Stimulated activated CD4-positive, alpha-beta T cell treated with anti-CD3 and anti-CD28 coated beads, Interleukin-2, amount 100 ng/mL, for 4 hours (primary cell): ENCODE measurements at places on chromosomes 12 and 14.

GRCh38 chr12:58503731-58504130 is 416.6 kb downstream of the LRIG3 start:
- no peak for DNase-seq

GRCh38 chr12:6161124-6161882 is 36.8 kb upstream of the VWF start:
- no peak for DNase-seq

GRCh38 chr12:21296348-21296747 is 38.4 kb downstream of the SLCO1A2 start:
- no peak for DNase-seq

GRCh38 chr12:11655842-11656241 is 6.4 kb downstream of the ETV6 start:
- no peak for DNase-seq

DNA sequence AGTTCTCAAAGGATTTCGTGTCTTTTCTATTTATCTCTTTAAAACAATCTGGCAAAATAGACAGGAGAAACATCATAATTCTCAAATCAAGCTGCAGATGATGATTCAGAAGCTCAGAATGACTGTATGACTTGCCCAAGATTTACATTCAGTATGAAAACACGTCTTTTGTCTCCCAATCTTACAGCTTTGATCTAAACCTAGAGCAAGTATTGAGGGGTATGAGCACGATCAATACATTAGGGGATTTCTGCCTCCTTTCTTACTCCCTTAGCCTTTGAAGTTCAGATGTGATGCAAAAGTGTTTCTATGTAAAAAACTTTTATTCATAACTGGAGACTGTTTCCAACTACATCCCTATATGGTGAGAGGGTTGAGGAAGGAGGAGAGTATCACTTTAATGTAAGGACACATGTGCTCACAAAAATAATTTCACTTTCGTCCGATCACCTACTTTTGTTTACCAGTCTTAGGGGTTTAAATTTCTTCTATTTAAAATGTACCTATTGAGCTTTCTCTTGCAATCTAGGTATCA is 454.8 kb downstream of the TMTC2 start:
- DNase-seq = no peak

GRCh38 chr12:123233505-123234308 is 471 bp downstream of the MTRFR start:
- DNase-seq = no peak

DNA sequence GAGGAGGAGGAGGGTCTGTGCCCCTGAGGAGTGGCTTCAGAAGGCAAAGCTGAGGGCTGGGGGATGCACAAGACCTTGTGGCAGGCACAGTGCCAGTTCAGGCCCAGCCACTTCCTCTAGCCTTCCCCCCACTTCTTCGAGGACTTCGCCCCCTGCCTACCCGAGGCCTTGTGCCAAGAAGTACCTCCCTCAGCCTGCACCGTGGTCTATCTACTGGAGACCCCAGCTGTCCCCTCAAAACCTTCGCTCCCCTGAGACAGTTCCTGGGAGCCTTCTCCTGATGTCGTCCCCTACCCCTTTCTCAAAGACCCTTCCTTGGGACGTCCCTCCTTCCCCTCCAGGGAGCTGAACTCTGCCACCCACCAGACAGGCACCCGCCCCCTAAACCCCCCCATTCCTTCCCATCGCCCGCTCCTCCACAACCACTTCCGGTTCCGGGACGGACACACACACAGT is 604 bp downstream of the ZNF384 start:
- peak; percentile 10 for DNase-seq

GRCh38 chr12:30422844-30423243 is 272.8 kb downstream of the IPO8 start:
- DNase-seq = no peak

GRCh38 chr14:59344016-59344415 is 121.2 kb downstream of the GPR135 start:
- no peak for DNase-seq

- DNase-seq = no peak
These were observed 1.9 kb upstream of the RIN3 start for GRCh38 chr14:92511453-92512238.

GRCh38 chr14:89588840-89589296 is 171.8 kb upstream of the FOXN3 start:
- no peak for DNase-seq

DNA sequence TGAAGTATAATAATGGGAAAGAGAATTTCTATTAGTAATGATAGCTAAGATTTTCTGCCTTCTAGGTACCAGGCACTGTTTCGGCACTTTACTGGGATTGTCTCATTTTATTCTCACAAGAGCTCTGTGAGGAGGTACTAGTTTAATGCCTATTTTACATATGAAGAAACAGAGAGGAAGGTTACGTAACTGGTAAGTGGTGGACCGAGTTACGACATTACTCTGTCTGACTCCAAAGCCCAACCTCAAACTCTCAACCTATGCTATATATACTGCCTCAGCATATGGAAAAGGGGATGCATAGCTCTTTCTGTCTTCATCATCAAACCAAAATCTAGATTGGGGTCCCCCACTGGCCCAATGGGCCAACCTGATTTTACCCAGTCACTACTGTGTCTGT is 133.5 kb downstream of the KTN1 start:
- no peak for DNase-seq

DNA sequence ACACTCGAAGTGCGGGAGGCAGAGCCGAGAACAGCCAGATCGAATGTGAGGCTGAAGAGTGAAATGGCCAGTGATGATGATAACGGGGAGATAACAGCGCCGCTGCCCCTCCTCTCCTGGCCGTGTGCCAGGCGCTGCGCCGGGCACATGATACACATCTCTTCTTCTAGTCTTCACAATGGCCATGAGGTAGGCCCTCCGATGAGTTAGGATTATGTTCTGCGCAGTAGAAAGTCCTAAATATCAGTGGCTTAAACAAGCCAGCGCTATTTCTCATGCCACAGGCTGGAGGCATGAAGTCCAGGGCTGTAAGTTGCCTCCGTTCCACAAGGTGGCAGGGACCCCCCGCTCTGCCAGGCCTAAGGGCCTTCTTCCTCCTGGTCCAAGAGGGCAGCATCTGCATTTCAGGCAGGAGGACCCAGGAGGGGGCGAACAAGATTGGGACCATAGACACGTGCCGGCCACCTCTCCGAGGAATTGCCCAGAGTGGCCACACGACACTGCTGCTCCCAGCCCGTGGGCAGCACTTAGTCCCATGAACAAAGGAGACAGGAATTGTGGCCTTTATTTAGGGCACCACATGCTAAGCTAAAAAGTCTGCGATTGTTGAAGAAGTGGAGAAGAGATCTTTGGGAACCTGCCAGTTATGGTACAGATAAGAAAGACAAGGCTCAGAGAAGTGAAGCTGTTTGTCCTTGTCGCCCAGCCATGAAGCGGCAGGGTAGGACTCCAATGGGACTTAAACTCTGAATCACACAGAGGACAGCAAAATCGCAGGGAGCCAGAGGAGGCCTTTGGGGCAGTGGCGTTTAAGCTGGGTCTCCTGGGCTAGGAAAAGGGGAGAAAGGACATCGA is 10.9 kb upstream of the HVCN1 start:
- DNase-seq = no peak
